Activated T-cell treated with anti-CD3 and anti-CD28 coated beads for 4 hours (primary cell): ENCODE measurements at places on chromosomes 5 and 9.

DNA sequence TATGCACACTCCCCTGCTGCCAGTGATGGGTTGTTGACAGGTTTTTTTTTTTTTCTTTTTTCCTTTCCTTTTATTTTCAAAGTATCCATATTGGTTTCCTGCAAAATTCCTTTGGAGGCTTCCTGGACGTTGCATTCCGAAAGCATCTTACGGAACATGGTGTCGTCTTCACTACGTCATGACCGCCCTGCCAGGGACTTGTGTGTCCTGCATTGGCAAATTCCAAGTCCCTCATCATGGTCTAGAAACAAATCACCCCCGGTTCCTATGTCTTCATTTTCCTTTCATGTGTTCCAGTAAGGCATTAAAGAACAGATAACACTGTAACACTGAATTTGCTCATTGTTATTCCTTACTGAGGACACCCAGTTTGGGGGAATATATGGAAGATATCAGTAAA, 35.0 kb upstream of the ADAMTSL1 start:
- no peak for DNase-seq

DNA sequence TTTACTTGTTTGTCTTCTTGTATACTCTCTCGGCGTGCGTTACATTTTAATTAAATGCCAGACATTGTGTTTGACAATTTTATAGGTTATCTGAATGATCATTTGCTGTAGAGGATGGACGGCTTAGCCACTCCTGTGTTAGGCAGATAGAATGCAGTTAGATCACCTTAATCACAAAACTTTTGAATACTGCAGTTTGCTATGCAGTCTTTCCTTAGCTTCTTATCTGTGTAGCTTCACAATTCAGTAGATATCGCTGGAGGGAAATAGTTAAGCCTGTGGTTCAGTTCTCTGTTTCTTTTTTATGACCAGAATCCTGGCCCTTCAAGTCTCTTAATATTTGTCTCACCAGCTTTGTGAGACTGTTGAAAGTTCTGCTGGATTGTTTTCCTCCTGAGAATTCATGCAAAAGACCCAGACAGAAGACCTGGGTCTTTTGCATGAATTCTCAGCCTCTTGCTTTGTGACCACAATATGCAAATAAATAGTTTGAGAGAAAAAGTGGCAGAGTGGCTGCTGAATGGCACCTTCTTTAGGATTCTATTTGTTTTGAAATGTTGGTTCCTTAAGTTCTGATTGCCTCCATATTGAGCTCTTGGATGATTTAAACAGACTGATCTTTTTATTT, 40.2 kb downstream of the RASA1 start:
- DNase-seq, result no peak

DNA sequence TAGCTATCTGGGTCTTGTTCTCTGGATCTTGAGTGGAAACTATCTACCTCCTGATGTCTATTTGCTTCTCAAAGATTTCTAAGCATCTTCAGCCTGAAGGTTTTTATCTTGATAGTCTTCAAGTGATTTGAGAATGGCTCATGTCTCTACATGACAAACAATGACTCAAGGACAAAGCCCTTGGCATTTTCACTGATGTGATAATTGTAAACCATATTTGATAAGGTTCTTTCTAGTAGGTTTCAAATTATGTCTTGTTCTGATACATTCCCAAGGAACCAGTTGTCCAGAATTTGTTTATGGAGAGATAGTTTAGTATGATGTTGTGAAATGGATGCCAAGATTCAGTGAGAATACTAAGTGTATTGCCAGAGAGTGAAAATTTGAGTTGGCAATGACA, 1079.3 kb upstream of the CDH9 start:
- DNase-seq, result no peak

- no peak for DNase-seq
Observed at GRCh38 chr5:163261647-163262269, 175.6 kb upstream of the CCNG1 start.

- no peak for DNase-seq
Observed at GRCh38 chr5:58043032-58043945, 416.6 kb downstream of the PLK2 start.

- no peak for DNase-seq
Observed at GRCh38 chr5:106094204-106094607, 1576.5 kb downstream of the EFNA5 start.

DNA sequence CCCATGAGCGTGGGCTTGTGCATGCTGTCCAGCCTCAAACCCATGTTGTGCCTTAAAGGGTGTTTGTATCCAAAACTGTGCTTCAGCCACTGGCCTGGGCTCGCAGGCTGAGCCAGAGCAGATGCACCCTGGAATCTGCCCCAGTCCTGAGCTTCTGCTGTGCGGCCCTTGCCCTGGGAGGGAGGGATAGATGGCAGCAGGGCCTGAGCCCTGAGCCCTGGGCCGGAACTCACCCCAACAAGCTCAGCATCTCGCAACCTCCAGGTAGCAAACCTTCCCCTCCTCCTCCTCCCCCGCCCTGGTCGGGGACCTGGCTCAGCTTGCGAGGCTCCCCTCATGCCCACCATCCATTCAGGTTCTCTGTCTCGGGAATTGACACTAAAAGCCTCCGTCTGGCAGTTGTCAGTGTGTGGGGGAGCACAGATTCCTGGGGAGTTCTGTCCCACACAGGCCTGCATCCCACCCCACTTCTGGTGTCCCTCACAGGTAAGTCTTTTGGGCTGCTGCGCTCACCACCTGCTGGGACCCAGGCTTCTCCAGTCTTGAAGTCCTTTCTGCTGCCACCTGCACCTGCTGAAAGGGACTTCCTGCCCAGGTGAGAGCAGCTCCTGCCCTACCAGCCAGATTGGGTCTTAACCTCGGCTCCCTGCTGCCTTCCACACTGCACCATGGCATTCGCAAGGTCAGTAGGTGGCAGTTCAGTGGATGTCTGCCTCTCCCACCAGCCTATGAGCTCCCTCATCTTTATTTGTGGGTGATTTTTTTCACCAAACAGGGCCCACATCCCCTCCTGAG, 55.2 kb upstream of the OLFM1 start:
- no peak for DNase-seq

GRCh38 chr9:137326445-137327065, 24.5 kb upstream of the NRARP start:
- no peak for DNase-seq

GRCh38 chr5:96726802-96727201, 64.6 kb downstream of the CAST start:
- no peak for DNase-seq

DNA sequence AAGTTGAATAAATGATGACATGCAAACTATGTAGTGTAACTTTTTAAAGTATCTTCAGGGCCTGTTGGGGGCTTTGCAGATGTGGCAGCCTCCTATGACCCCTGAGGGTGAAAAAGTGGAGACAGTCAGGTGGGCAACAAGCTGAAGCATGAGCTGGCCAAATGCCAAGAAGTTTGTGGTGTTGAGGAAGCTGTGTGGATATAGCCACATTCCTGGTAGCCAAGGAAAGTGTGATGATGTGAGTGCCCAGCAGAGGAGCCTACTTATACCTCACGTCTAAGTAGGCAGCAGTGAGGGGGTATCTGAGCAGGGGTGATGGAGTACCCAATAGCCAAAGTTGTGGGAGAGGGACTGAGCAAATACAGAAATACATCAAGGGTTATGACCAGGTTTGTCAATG, 621.2 kb upstream of the CDH6 start:
- no peak for DNase-seq

DNA sequence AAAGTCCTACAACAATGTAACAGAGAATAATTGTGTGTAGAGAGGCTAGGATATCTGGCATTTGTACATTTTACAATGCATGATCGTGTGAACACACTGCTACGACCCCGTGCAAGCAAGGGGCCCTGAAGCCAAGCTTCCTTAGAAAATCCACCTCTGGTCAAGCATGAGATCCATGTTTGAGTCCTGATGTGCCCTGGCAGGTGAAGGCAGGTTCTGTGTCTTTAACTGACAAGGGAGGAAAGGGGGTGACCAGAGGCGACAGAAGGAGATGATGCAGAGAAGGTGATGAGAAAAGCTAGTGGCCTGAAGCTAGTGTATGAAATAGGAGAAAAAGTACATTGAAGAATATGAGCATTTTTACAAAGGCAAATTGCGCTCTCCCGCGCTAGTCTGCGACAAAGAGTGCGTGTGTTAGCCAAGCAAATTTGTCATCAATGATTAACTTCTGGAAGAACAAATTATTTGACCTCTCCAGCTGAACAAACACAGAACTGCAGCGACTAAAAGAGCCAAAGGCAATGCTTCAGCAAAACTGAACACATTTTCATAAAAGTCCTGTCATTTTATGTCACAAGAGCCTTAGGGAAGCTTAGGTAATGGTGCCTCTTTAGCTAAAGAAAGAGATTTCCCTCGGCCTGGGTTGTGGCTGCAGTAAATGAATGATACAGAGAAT, 101.7 kb upstream of the DAPK1 start:
- DNase-seq, result no peak

GRCh38 chr5:18662231-18662630, 1028.0 kb downstream of the TAF11L14 start:
- no peak for DNase-seq
